Natural killer cell (primary cell): ENCODE measurements at places on chromosomes 6 and 20. TPM values are rescaled to one million over a fixed set of nuclear protein-coding genes. Genes with fewer than 3 reads are reported as not detected.

Gene HUS1B
- 3.4 TPM for total RNA-seq

Gene HLA-DRA
- 49.9 TPM for total RNA-seq

Gene KCNK16
- not detected for total RNA-seq

Gene CDH4
- not detected for total RNA-seq

Gene GLP1R
- total RNA-seq: 6.5 TPM

Gene TFB1M
- 17.1 TPM for total RNA-seq

Gene MEP1A
- not detected for total RNA-seq

Gene EPPIN
- total RNA-seq: not detected

Gene STMND1
- total RNA-seq: not detected

Gene CGA
- not detected for total RNA-seq

Gene TFEB
- 66.7 TPM for total RNA-seq

Gene TRIM40
- 0.26 TPM for total RNA-seq

Gene KIF25
- total RNA-seq: not detected
